ENCODE measurements at places on chromosomes 1 and 21.
A peak's percentile ranks its signal among the peaks of the same experiment; 100 is the strongest.

GRCh38 chr1:228403231-228403631 is 3.4 kb downstream of the TRIM11 start:
- no peak for DNase-seq

GRCh38 chr1:17673329-17674072 is 81.6 kb upstream of the ACTL8 start:
- no peak for DNase-seq

DNA sequence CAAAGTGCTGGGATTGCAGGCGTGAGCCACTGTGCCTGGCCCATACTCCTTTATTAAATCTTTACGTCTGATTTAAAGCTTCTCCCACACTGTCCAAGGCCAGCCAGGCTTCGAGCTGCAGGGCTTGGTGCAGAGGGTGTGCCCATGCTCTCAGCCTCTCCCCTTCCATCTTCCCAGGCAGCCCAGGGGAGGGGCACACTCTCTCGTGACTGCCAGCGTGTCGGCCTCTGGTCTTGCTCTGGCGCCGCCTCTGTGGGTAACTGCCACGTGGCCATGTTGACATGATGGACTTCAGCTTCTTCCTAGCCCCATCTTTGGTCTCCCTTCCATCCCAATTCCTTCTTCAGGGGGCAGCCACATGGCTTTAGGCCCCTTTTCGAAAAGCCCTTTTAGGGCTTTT is 4.7 kb downstream of the GPR137B start:
- no peak for DNase-seq

GRCh38 chr1:112673592-112674439 is 643 bp upstream of the MOV10 start:
- no peak for DNase-seq

GRCh38 chr1:160779626-160780397 is 16.2 kb upstream of the LY9 start:
- peak; percentile 40 for DNase-seq

GRCh38 chr1:112788561-112788960 is 73.4 kb upstream of the PPM1J start:
- DNase-seq, result no peak

DNA sequence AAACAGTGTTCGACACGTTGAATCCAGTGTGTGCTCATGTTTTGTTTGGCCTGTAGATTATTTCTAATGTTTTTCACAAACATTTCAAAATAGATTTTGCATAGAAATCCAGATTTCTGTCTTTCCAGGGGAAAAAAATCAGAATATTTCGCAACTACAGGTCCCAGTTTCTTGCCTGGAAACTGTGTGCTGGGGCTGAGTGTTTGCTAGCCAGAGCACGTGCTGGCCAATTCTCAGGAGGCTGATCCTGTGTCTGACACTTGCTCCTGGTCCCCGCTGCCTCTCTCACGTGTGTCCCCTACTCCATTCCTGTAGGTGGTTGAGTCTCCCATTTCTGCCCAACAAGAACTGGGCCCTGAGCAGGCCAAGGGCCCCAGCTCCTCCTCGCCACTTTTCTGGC is 2.4 kb downstream of the MAB21L3 start:
- no peak for DNase-seq

DNA sequence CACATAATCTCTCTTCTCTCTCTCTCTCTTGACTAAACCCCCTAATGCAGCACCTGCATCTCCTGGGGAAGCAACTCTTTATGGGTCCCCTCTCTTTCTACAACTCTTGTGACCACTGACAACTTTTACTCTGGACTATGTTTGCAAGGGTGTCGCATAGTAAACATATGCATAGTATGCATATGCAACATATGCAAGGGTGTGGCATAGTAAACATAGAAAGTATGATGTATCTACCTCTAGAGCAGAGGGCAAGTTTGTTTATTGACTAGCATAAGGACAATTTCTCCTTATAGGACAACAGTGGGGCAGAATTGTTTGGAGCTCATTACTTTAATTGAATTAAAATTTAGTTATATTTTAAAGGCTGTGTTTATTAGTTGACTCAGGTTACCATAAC is 462.5 kb downstream of the AMY1C start:
- no peak for DNase-seq

GRCh38 chr21:16502897-16503296 is 773.1 kb downstream of the USP25 start:
- DNase-seq, result no peak

DNA sequence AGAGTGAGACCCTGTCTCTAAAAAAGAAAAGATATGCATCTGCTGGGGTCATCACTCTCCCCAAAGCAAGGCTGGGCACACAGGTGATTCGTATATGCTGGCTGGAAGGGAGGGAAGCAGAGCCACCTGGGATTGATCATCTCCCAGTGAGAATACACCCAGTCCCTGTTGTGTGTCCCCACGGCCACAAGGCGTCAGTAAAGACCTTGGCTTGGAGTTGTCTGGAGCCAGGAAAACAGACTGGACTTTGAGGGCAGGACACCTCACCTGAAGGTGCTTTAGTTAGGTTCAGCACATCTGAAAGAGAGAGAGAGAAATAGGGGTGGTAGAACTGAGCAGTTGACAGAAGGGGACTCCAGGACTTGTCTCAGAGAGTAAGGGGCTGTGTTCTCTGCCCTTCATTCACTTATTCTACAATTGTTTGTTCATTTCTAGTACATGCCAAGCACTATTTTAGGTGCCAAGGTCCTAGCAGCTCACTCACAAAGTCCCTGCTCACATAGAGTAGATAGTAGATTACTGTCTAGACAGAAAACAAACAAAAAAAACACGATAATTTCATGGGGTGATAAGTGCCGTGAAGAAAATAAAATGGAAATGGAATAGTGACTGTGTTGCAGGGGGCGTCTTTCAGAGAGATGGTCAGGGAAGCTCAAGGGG is 13.5 kb downstream of the CITED4 start:
- no peak for DNase-seq

GRCh38 chr1:17922833-17923232 is 167.7 kb downstream of the ACTL8 start:
- no peak for DNase-seq

DNA sequence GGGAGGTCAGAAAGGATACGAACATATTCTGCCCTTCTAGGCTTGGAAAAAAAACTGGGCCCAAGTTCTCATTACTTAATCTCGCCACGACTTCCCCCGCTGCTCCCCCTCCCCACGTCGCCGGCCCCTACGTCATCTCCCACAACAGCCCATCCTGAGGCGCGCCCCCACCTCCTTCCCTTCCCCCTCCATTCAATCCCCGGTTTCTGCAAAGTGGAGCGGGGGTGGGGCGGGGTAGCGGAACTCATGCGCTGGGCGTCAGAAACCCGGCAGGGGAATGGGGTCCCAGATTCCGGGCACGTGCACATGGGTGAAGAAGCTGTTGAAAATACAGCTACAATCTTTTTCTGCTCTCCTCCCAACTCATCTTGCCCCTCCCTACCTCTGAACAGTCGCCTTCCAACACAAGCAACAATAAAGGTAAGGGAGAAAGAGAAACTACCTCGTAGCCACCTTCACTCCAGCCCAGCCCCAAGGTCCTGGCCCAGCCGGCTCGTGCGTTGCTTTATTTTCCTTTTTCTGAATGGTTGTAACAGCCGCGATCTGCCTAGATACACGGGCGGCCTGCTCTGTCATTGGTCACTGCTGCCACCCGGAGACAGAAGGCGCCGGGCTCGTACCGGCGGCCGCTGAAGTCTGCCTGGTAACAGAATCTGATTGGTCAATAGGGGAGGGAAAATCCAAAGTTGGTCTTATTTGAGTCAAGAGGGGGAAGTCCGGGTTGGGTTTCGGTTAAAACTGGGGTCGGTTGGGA is at the start of gene RFX5:
RFX5 (minus strand) TSS at position 484 of the 754 bp plus-strand sequence. CDS start 932 bp downstream, outside the sequence.
- peak; percentile 96 for DNase-seq

- no peak for DNase-seq
Measured at GRCh38 chr1:41718497-41718896, 200.2 kb downstream of the HIVEP3 start.

GRCh38 chr21:44748621-44749020 is 37.2 kb upstream of the TSPEAR start:
- DNase-seq, result no peak

GRCh38 chr1:81738875-81739274 is 61.9 kb upstream of the ADGRL2 start:
- no peak for DNase-seq

All from immature natural killer cell (primary cell).